ENCODE measurements at places on chromosomes 12 and 14.

DNA sequence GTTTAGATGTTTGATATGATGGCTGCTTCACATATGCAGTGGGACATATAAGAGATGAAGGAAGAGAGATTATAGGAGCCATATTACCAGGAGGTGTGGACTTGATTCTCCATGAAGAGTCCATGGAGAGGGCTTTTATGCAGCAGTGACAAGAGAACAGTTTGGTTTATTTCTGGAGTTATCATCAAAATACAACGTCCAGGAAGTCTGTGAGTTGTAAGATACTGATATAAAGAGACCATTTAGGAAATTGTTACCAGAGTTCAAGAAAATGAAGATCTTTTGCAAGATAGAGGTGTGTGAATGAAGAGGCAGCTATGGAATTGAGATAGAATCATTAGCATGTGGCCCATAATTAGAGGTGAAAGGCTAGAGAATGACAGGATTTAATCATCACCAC, 431.7 kb downstream of the NPAS3 start:
- no peak for DNase-seq

DNA sequence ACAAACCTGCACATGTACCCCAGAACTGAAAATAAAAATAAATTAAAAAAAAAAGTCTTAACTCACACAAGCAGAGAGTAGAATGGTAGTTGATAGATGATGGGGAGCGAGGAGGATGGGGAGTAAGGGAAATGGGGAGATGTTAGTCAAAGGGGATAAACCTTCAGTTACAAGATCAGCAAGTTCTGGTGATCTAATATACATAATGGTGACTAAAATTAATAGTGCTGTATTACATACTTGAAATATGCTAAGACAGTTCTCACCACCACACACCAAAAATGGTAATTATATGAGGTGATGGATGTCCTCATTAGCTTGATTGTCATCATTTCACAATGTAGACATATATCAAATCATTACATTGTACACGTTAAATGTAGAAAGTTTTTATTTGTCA, 3.2 kb upstream of the C12orf42 start:
- DNase-seq: no peak

GRCh38 chr12:13087766-13088165, 15.7 kb downstream of the GSG1 start:
- no peak for DNase-seq

GRCh38 chr12:123031171-123031845, 50.8 kb downstream of the ARL6IP4 start:
- no peak for DNase-seq

- DNase-seq: no peak
Observed at GRCh38 chr14:23577004-23577681, 1.4 kb downstream of the JPH4 start.

GRCh38 chr12:10667581-10667980, 6.3 kb downstream of the STYK1 start:
- no peak for DNase-seq

GRCh38 chr14:102035914-102036313, 50.9 kb downstream of the HSP90AA1 start:
- DNase-seq: no peak

GRCh38 chr12:3553221-3553620, 62.2 kb downstream of the PRMT8 start:
- DNase-seq: no peak

DNA sequence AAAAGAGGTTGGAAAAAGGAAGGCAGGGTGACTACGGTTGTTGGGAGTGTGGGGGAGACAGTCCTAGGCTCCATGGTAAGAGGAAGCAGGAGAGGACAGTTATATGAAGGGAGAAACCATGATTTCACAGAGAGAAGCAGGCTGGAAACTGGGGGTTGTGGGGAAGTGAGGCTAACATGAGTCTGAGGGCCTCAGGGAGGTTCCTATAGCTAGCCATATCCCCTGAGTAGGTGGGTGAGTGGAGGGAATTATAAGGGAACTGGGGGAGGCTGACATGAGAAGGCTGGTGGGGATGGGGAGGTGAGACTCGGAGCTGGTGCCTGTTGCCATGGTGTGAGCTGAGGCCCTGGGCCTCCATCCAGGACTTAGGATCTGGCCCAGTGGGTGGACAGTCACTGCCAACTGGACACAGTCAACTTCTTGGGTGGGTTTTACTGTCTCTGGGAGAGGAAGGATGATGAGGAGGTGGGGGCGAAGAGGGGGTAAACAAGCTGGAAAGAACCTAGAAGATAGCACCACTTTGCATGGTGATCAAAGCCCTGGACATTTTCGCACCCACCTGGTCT, 1.4 kb downstream of the RNASE13 start:
- DNase-seq: no peak

- peak; percentile 10 for DNase-seq
Observed at GRCh38 chr12:50734409-50735263, 29.3 kb upstream of the ATF1 start.

- DNase-seq: no peak
Observed at GRCh38 chr12:79692860-79693577, 2.3 kb upstream of the PAWR start.

- no peak for DNase-seq
Observed at GRCh38 chr12:63805704-63806672, 26.3 kb downstream of the RXYLT1 start.

DNA sequence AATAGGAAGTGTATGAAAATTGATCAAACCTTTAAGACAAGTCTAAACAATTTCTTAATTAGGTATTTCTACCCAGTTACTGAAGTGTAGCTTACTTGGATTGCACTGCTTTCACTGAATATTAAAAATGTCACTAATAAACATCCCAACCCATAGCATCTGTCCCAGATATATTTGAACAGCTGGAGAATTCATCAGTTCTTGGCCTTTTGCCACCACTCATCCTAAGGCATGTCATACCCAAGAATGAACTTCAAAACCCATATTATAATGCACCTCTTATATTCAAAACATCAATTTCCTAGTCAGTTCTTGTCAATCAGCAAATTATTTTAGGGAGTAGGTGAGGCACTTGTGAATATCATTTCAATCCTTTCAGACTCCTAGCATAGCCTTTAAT, 392.3 kb downstream of the PAWR start:
- no peak for DNase-seq
